AG04449 (cell line): ENCODE measurements at places on chromosomes 2 and 18.

DNA sequence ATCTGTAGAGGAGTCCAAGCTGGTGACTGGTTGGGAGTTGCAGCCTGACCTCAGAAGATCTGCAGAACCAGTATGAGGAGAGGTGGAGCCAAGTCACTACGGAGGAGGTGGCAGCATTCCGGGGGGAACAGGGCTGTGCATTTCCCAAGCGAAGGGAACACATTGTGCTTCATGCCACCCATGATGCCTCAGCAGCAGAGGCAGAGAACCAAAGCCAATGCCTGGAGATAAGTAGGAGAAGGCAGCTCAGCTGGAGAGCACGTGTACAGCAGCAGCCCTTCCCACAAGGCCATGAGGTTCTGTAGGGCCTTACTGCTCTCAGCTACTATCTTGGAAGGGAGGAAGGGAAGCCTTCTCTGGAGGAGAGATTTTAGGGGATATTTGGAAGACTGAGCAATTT lies 67.2 kb upstream of the LRPPRC start:
- no peak for DNase-seq

DNA sequence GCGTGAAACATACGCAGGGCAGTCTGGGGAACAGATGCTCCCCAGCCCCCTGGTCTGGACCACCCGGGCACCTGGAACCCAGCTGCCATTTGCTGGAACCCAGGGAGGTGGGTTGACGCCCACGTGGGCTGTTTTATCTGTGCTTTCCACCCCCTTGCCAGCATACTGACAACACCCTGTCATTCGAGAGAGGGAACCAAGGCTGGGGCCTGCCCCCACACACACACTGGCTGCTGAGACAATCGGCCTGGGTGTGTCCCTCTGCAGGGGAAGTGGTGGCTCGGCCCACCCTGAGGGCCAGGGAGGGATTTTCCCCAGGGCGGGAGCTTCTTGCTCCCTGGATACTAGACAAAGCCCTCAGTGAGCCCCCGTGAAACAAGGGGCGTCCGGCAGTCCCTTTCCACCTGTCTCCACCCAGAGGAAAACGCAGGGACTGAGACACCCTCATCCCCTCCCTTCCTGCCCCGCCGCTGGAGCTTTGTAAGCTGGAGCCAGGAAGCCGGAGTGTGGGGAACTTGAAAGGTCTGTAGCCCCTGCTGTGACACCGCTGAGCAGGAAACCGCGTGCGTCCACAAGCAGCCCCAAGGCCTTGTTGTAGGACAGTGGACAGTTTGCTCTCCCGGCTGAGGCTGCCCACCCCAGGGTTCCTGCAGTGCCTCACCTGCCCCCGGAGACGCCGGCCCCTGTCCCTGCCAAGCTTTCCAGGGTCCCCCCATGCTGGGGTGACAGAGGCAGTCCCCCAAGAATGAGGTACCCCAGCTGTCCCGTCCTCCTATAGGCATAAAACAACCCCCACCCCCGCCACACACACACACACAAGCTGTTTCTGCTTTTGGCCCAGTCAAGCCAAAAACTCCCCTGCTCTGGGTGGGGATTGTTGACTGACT lies 14.1 kb upstream of the KLF11 start:
- no peak for DNase-seq

- DNase-seq: no peak
Observed at GRCh38 chr2:199955007-199955338, 318 bp downstream of the TYW5 start.

DNA sequence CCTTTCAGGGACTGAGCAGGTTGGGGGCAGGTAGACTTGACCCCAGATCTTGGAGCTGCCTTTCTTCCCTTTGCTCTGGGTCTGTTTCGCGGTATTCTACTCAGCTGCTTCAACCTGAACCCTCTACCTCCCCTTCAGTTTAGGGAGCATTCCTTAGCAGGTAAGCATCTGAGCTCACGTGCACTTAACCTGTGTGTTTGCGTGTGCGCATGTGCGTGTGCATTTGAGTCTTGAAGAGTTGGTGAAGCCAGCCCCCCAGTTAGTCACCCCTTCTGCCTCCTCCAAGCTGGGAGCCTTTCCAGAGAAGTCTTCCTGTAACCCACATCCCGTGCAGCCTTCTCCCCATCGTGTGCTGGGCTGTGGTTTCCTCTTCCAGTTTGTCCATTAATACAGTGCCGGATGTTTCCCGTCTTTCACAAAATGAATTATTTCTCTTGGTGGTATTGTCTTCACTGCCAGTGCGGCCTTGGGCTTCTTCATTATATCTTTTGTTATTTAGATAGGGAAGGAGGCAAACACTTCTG lies 33.2 kb downstream of the B3GNT2 start:
- DNase-seq: no peak

DNA sequence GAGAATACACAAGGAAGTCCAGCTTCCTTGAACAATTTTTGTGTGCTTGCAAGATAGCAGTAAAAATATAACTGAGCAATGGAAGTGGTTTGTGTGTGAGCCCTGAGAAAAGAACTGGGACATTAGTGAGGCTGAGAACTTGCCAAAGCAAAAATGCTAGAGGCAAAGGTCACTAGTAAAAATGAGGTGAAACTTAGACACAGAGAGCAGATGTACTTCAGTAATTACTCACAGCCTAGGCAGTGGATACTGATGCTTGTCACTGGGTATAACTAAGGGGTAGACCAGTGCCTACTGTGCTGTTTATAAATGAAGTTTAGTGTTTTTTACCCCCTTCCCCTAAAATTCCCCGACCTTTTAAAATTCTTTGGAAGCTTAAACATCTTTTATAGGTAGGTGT lies 450.1 kb downstream of the LPIN1 start:
- no peak for DNase-seq

DNA sequence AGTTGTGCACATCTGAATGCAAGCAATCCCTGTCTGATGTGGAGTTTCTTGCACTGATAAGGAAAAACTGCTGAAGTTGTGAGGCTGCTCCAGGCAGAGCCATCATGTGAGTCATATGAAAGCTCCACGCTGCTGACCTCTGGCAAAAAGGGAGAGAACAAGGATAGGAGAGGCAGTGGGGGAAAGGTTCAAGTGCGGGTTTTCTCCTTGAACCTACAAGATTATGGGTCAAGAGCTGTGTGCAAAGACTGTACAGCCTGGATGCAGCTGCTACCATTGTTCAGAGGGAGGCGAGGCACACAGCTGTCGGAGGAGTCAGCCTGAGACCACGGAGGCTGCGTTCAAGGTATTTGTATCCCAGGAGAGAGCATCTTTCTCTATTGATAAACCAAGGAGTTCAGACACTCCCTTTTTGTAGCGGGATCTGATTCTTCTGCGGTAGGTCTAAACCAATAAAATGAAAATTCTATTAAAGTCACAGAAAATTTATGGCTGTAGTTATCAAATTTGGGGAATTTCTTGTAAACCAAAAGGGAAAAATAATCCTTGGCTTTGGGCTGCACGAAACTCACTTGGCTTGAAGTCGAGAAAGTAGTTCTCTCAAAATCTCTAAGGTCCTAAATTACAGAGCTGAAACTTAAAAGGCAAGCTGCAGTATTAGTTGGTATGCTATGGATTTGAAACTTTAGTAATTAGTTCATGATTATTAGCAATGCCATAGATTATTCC lies at the start of gene CDK15:
Gene CDK15, plus strand, starts transcription at position 96 of the 729 bp plus-strand sequence. Its CDS starts 128 bp downstream, at position 224.
- no peak for DNase-seq

GRCh38 chr2:58571181-58571852 lies 330.2 kb upstream of the FANCL start:
- peak; percentile 9 for DNase-seq

DNA sequence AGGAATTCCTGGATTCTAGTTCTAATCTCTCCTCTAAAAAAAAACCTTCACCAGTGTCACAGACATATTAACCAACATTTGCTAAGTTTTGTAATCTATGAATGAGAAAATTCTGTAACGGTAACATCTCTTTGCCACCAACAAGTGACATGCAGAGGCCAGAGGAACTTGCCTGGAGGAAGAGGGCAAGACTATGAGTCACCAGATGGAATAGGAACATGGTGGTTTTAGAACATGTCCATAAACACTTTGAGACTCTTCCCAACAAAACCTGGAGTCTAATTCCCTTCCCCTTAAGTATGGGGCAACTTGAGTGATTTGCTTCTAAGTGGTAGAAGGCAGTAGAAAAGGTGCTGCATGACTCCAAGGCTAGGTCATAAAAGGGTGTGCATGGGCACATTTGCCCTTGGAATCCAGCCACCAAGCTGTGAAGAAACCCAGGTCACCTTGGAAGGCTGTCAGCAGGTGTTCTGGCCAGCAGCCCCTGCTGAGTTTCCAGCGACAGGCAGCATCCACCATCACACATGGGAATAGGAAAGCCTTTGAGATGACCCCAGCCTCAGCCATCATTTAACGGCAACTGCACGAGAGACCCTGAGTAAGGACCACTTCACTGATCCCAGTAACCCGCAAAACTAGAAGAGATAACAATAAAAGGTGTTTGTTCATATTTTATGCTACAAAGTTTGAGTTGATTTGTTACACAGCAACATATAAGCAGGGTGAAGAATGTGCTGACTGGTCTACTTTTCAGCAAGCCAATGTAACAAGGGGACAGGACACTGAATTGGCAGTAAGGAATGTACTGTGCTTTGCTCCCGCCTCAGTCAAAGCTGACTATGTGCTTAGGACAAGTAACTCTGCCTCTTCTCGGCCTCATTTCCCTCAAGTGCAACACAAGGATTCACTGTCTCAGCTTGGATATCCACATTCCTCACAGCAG lies 90.6 kb downstream of the SKA1 start:
- no peak for DNase-seq

GRCh38 chr2:39834426-39834825 lies 55.4 kb upstream of the THUMPD2 start:
- no peak for DNase-seq

GRCh38 chr2:33278245-33278943 lies 198.1 kb upstream of the RASGRP3 start:
- DNase-seq: no peak

GRCh38 chr2:134549104-134549503 lies 169.7 kb downstream of the TMEM163 start:
- DNase-seq: peak; percentile 2

DNA sequence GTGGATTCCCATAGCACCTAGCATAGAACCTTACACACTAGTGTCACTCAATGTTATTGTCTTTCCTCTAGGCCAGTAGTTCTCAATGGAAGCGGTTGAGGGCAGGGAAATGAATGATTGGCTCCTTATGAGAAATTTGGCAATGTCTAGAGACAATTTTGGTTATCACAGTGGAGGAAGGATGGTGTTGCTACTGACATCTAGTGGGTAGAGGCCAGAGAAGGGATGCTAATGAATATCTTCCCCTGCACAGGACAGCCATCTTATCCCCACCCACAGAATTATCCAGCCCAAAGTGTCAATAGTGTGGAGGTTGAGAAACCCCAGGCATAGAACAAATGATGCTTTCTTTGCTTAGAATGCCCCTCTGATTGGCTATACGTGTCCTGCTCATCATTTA lies 15.8 kb downstream of the C18orf63 start:
- DNase-seq: no peak

- no peak for DNase-seq
Observed at GRCh38 chr2:85987266-85988174, 98.7 kb upstream of the ST3GAL5 start.

GRCh38 chr18:21598726-21599584 lies 1.5 kb downstream of the ESCO1 start:
- DNase-seq: no peak

GRCh38 chr2:50125246-50125645 lies 906.7 kb downstream of the NRXN1 start:
- no peak for DNase-seq

DNA sequence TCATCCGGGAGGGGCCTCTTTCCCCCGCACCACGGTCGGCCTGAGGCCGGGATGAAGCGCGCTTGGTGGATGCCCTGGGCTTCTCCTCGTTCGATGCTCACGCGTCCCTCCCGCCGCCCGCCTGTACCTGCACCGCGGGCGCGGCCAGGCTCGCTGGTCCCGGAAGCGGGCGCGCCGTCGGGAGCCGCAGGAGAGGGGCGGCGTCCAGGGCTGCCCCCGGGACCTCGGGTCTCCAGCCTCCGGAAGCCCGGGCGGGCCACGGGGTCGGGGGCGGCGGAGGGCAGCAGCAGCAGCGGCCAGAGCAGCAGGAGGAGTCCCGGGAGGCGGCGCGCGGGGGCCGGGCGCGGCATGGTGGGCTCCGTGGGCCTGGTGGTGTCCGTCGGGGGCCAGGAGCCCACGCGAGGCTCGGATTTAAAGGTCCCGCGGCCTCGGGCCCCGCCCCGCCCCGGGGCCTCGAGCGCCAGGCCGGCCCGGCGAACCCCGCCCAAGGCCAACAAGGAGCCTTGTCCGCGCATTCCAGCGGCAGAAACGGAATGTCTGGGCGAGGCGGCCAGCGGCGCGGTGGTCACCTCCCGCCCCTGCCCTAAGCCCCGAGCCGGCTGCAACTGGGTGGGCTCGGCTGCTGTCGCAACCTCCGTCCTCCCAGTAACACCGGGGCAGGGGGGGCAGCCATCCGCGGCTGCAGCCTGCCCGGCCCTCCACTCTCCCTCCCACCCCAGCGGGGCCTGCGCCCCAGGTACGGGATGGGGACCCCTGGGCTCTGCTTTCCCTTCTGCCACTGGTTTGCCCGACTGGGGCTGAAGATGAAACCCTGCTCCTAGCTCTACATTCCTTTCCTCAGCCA lies at the start of gene MATN3:
Gene MATN3, minus strand, starts transcription at position 387 of the 844 bp plus-strand sequence. Its CDS starts 37 bp downstream, at position 350.
- DNase-seq: no peak

- DNase-seq: peak; percentile 5
Observed at GRCh38 chr18:24063121-24063731, 48.7 kb downstream of the TTC39C start.

GRCh38 chr2:227827143-227827542 lies 13.5 kb downstream of the CCL20 start:
- DNase-seq: no peak

DNA sequence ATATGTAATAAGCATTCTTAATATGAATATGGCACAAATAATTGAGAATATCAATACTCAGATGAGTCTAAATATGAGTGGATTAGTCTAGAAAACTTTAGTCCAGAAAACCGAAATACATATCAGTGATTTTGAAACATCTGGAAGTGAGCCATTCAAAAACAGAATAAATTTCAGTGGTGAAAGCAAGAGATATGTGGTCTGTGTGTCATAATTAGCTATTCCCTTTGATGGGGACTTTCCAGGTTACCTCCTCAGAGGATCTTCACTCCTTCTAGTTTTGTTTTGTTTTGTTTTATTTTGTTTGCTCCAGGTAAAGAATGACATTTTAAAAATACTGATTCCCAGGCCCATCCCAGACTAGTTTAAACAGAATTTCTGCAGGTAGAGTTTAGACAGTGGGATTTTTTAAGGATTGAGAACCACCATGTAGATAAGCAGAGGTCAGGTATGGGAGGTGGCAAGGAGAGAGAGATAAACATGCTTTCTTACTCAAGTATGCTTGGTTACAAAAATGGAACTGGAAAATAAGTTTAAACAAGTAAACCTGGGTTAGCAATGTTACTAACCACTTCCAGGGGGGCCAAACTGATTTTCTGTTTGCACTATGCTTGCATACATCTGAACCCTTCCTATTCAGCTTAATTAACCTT lies 70.7 kb downstream of the NABP1 start:
- DNase-seq: no peak

- DNase-seq: no peak
Observed at GRCh38 chr2:61910603-61911002, 5.1 kb downstream of the COMMD1 start.
